NCI-H1048 (cell line): ENCODE measurements at places on chromosomes 3 and 15.

DNA sequence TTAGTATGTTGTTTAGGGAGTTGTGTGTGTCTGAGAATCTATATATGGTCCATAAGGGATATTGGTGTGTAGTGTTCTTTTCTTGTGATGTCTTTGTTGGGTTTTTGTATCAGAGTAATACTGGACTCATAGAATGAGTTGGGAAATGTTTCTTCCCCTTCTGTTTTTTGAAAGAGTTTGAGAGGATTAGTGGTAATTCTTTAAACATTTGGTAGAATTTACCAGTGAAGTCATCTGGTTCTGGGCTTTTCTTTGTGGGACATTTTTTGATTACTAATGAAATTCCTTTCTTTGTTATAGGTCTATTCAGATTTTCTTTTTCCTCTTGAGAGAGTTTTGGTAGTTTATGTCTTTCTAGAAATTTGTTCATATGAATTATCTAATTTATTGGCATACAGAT is 16.9 kb downstream of the ACKR2 start:
- DNase-seq, result no peak

GRCh38 chr3:24503616-24504113 is 9.0 kb upstream of the THRB start:
- DNase-seq, result no peak

DNA sequence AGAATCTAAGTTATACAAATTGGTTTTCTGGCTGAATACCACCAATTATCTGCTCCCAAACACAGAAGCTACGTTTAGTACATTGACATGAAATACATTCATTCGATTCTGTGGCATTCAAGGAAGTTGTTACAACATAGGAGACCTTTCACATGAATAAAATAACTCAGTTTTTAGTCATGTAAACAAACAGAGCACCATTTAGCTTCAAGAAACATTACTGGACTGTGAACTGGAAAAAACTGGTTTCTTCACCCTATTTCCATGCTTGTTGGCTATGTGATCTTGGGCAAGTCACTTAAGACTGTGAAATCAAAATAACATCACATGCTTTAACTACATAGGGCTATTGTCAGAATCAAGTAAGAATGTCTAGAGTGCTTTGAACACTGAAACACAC is 46.2 kb downstream of the NRG4 start:
- no peak for DNase-seq

GRCh38 chr3:38534604-38535003 is 38.5 kb downstream of the EXOG start:
- no peak for DNase-seq

GRCh38 chr3:51986010-51986947 is 2.9 kb downstream of the ACY1 start:
- DNase-seq, result no peak

GRCh38 chr15:86506401-86506800 is 426.7 kb downstream of the AGBL1 start:
- no peak for DNase-seq

- no peak for DNase-seq
Observed at GRCh38 chr3:54647721-54648120, 280.1 kb downstream of the LRTM1 start.

- DNase-seq, result no peak
Observed at GRCh38 chr3:16490062-16490619, 23.4 kb downstream of the RFTN1 start.

DNA sequence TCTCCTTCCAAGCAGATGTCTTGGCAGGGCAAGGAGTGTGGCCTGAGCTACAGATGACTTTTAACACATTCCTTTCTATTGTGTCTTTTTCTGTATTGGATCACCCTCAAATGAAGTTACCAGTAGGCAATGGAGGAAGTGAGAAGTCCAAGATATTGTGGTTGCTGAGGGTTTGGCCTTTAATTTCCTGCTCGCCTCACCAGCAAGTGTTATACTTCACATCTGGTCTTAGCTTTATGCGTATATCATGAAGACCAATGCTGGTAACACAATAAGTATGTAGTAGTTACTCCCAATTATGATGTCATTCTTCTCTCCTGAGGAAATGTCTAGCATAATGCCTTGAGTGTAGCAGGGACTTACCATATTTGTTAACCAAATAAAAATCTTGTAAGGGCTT is 179.9 kb downstream of the ZIC1 start:
- no peak for DNase-seq

DNA sequence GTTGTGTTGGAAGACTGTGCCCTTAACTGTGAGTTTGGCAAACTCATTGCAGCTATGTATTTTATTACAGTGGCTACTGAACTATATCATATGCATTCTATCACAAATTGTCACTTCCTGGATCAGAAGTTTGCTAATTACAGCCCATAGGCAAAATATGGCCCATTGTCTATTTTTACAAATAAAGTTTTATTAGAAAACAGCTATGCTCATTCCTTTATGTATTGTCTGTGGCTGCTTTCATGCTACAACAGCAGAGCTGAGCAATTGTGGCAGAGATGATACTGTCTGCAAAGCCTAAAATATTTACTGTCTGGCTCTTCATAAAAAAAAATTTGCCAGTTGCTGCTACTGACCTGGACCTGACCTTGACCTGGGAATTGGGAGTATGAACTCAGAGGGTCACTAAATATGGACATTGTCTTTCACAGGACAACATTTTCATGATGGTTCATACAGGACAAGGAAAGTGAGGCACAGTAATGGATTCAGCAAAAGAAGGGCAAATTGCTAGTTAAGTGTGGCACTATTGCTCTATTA is 316.9 kb downstream of the ZNF621 start:
- DNase-seq, result no peak

DNA sequence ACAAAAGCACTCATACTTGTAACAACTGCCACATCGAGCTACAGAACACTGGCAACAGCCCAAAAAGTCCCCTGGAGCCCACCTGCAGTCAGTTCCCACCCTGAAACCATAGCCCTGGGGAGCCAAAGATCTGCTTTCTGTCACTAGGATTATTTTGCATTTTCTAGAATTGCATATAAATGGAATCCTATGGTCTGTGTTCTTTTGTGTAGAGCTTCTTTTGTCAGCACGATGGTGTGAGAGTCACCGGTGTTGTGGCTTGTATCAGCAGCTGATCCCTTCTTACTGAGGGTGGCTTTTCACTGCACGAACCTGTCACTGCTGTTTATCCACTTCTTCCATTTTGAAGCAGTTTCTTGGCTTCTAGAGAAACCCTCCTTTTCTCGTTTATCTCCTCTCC is 60.1 kb upstream of the PRR23E start:
- DNase-seq, result no peak

DNA sequence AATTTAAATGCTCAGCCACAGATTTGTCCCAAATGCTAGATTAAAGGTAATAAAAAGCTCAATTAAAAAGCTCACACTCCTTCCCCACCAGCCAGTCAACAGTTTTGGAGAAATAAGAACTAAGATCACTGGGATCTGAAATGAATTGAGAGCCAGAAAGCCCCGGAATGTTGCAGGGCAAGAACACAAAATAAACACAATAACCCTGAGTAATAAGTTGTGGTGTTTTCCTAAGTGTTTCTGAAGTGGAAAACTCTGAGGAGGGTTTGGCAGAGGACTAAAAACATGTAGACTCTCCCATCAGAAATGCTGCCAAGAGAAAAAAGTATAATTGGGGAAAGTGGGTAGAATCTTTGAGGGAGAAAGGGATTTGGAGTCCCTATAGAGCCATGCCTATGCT is 127.8 kb downstream of the ABI3BP start:
- DNase-seq, result no peak

- no peak for DNase-seq
Observed at GRCh38 chr15:42427429-42428223, 63.3 kb downstream of the ZNF106 start.
